ENCODE measurements at places on chromosomes 5 and 9.

DNA sequence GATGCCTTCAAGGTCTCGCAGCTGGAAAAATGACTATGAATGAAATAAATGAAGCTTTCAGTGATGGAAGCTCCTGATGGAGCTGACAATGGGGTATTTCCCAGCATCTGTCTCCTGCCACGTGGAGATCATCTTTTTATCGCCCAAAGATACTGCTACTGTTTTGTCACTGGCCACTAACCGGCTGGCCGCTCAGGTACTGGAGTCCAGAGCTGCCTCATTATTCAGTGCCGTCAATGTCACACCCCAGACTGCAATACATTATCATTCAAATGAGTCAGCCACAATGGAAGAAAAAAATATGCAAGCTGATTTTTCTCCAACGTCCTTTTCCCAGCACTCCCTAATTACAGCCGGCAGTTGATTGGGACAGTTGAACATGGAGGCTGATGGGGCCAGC is 280.4 kb downstream of the ZSWIM6 start:
- no peak for DNase-seq

- DNase-seq: no peak
Observed at GRCh38 chr5:111779922-111780292, 22.9 kb upstream of the NREP start.

GRCh38 chr5:174086751-174087150 is 41.2 kb downstream of the NSG2 start:
- no peak for DNase-seq

DNA sequence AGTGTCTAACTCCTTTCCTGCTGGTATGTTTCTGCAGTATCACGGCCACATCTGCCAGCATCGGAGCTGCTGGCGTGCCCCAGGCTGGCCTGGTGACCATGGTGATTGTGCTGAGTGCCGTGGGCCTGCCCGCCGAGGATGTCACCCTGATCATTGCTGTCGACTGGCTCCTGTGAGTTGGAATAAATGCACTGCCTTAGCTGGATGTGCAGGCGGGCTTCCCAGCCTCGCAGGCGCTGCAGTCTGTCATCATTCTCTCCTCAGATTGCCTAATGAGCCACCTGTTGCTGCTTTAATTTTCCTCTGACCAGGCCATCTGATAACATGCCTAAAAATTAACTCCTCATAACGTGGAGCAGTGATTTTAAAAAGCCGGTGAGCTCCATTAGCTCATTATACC is 79.1 kb upstream of the PLPP6 start:
- no peak for DNase-seq

DNA sequence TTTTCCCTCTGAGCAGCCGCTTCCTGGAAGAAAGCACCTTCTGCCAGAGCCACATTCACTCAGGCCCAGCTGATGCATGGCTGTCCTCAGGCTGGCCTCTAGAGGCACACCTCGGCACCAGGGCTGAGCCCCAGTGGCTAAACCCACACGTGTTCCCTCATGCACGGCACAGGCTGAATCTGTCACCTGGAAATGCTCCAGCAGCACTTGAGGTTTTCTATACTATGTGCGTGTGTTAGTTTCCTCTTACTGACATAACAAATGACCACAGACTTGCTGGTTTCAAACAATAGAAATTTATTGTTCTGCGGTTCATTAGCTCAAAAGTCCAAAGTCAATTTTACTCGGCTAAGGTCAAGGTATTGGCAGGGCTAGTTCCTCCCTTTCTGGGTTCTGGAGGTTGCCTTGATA is 141.4 kb downstream of the LRRC70 start:
- no peak for DNase-seq

GRCh38 chr9:79489261-79490000 is 82.3 kb upstream of the TLE4 start:
- no peak for DNase-seq

DNA sequence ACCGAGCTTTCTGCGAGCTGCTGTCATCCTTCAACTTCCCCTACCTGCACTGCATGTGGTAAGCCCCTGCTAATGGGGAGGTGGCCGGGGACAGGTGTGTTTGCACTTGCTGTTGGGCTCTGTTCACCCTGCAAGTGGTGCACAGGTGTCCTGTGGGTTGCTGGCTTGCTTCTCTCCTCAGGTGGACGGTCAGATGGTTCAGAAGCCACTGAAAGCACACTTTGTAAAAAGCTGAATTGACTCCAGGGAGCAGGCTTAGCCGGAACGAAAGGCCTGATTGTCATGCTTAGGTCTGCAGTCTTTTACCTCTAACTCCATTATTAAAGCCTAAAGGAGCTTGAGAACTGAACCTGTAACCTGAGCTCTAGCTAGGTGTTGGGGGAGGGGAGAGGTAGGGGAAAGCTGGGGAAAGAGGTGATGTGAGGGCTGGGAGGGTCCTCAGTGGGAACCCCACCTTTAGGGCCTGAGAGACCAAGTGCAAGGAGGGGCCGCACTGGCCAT is 37.6 kb downstream of the ACER2 start:
- no peak for DNase-seq

- no peak for DNase-seq
Observed at GRCh38 chr9:3898461-3899218, 372.8 kb upstream of the RFX3 start.

DNA sequence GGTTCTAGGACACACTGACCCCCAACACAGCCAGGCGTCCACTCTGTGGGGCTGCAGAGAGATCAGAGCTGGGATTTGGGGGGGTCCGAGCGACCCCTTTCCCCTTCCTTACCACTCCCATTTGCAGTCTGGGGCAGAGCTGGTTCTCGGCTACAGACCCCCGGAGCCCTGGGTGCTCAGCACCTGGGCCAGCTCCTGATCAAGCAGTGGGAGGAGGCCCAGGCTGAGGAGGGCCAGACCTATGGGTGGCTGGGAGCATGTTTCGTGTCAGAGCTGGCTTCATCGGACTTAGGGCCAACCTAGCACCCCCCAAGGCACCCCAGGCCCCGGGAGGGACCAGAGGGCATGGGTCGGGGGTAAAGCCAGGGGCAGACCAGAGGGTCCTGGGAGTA is 7.6 kb downstream of the GRIN1 start:
- DNase-seq: no peak

GRCh38 chr5:138663561-138663960 is 88.4 kb upstream of the HSPA9 start:
- no peak for DNase-seq

DNA sequence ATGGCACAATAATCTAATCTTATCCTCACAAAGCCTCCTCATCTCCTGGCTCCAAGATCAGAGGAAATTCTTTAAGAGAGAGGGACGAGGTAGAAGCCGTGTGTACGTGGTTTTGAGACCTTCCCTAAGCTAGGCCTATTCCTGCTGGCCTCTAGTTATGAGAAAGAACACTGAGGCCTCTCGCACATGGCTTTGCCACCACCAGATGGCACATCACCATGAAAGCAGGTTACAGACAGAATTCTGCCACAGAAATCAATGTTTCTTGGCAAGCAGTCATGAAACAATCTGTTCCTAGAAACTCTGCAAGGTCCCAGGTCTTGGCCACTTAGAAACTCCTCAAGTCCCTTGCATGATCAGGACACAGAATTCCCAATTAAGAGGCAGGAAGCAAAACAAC is 268.2 kb upstream of the TAS2R1 start:
- DNase-seq: no peak

GRCh38 chr9:133576875-133577736 is 32.1 kb downstream of the FAM163B start:
- no peak for DNase-seq

GRCh38 chr9:36486329-36486932 is 86.3 kb upstream of the MELK start:
- DNase-seq: peak; percentile 20

DNA sequence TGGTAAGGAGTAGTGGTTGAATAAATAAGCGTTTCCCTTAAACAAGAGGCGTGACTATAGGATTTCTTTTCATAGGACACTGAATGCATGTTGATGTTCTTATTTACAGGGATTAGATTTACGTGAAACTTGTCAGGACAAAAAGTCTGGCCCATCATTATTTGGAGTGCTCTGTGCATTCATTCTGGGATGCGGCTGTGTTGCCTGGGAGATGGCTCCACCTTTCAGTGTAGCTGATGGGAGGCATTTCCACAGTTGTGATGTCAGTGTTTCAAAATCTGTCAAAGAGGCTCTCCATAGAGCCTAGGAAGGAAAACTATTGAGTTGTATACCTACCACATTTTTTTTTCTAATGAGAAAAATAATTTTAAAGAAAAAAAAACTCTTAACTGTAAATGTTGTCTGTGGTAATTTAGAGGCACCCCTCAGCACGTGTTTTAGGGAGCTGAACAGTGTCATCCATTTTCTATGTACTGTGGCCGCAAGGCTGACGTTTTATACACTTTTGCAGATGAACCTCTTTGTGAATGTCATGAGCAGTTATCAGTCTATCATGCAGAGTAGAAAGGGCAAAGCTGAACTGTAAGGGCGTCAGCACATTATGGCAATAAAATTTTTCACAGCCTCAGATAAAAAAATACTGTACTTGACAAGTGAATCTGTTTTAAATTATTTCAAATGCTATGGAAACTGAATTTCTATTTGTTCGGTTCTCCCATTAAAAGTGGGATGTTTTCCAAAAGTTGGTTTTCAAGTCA is 202.7 kb downstream of the PBX3 start:
- DNase-seq: no peak

GRCh38 chr5:121962347-121962670 is 534 bp downstream of the SRFBP1 start:
- no peak for DNase-seq

DNA sequence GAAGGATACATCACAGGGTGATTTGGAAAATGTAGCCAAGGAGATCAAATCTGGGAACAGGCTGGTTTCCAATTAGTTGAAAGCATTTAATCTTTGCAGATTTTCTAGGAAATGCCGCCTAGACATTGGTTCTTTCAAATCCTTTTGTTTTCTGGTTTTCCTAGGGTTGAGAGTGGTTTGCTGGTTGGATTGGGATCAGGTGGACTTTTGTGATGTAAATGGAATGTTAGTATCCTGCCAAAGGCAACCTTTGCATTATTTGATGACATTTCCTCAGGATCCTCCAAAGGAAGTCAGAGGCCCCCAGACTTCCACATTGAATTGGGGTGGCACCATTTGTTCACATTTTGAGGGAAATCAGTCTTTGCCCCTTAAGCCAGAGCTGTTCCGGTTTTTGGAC is 245.5 kb upstream of the RPS23 start:
- DNase-seq: no peak

- no peak for DNase-seq
Observed at GRCh38 chr5:1226231-1226630, 1.1 kb downstream of the SLC6A18 start.

DNA sequence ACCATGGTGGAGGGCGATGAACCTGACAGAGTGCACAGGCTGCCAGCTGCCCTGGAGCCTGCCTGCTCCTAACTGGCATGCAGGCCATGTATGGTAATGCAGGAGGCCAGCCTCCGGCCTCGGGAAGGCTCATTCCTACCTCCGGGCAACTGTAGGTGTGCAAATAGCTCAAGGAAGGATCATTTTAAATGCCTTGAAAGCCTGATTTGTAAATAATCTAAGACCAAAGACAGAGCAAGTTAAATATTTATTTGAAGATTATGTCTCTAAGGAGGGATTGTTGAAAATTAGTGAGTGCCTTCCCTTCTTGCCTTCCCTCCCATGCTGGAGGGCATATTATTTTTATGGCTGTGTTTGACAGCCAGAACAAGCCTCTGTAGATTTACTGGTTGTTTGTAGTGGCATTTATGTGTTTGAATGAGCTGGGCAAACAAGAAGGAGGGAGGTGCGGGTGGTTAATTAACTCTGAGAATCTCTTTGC is 285.7 kb upstream of the TUT7 start:
- no peak for DNase-seq

DNA sequence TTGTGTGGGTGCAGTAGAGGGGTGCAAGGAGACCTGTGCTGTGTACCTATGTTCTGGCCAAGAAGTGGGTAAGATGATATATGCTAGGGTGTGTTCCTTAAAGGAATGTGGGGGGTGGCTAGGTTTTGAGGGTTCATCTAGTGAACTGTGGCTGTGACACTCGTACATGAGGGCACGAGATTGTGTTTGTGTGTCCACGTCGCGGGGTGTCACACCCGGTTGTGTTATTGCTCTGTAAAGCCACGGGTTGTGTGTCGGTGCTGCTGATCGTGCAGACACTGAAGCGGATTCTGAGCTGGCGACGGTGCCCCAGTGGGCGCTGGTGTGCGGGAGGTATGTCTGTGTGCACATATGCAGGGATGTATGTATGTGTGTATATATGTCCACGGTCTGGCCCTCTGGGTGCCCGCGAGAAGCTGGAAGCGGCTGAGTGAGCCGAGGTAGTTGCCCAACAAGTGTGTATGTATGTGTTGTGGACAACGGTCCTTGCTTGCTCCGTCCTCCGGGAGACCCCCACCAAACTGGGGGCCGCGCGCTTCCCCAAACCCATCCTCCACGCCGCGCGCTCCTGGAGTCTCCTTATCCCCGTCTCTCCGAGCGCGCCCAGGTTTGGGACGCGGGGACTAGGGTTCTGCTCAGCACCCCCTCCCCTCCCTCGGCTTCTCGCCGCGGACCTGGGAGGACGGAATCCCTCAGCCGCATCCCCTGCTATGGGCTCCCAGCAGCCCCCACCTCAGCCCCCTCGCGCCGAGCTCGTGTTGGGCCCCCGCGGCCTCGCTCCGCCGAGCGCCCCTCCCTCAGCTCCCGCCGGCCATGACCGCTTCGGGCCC is 639 bp downstream of the PCDH1 start:
- peak; percentile 18 for DNase-seq

DNA sequence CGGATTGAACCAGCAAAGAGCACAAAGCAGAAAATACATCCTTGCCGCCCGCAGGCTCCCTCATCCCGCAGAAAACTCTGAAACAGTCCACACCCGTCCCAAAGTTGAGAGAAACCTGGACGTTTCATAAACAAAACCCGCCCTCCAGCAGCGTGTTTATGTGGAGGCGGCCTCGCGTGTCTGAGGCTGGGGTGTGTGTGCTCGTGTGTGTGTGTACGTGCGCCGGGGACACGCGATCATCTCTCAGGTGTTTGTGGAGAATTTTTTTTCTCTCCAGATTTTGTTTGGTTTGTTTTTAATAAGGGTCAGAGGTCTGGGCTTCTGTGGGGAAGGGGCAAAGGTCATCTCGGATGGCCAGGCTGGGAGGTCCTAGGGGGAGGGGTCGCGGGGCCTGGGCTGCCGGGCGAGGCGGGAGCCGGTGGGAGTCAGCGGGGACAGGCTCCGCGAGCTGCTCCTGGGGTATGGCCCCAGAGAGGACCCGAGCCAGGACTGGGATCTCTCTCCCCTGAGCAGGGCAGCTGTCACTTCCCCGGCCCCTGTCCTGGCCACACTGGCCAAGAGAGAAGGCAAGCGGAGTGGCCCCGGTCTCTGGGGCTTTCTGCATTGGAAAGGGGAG is 206.4 kb downstream of the C9orf50 start:
- DNase-seq: peak; percentile 36

- no peak for DNase-seq
Observed at GRCh38 chr9:128703616-128704355, 1.5 kb downstream of the PKN3 start.

Data from stimulated activated CD4-positive, alpha-beta T cell treated with anti-CD3 and anti-CD28 coated beads, Interleukin-4, amount 100 ng/mL, for 24 hours (primary cell).